Smooth muscle cell of the pulmonary artery (primary cell): ENCODE measurements at places on chromosomes 7 and 10. TPM values are rescaled to one million over a fixed set of nuclear protein-coding genes. Genes with fewer than 3 reads are reported as not detected.

Gene BTBD16
- total RNA-seq: 0.13 TPM in 1 of 2 replicates, not detected in the other

Gene WNT8B
- not detected in 2 replicates for total RNA-seq

Gene PTN
- total RNA-seq: 9.0 and 13.2 TPM in 2 replicates

Gene MYH16
- not detected in 2 replicates for total RNA-seq

Gene LGI1
- total RNA-seq: 0.13 TPM in 1 of 2 replicates, not detected in the other

Gene RBP3
- total RNA-seq: not detected in 2 replicates

Gene SGCE
- 43.2 and 116 TPM in 2 replicates for total RNA-seq

Gene PROSER2
- total RNA-seq: 0.98 and 1.9 TPM in 2 replicates

Gene OR2A12
- not detected in 2 replicates for total RNA-seq

Gene VIPR2
- total RNA-seq: 0.07 TPM in 1 of 2 replicates, not detected in the other
